ENCODE measurements at places on chromosomes 11 and 22.

DNA sequence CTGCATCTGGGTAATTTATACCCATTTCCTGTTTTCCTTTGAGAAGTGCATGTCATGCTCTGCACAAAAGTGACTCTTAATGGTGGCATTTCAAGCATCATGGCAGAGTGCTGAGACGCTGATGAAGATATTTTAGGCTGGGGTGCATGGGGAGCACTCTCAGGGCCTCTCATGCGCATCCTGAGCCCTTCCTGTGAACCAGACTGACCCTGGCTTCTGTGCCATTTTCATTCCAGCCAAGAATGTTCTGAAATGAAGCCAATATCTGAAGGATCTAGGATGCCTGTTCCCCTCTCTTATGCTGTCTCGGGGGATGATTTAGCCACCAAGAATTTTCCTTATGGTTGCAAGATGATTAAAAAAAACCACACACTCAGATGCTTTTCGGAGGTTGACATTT is 61.5 kb downstream of the MIAT start:
- peak; percentile 100 for DNase-seq

GRCh38 chr11:8961401-8961800 is 2.8 kb downstream of the TMEM9B start:
- no peak for DNase-seq

GRCh38 chr11:93537767-93538261 is 5.4 kb downstream of the SMCO4 start:
- no peak for DNase-seq

GRCh38 chr11:131838016-131838415 is 467.6 kb downstream of the NTM start:
- DNase-seq = no peak

- DNase-seq = no peak
Observed at GRCh38 chr11:89736566-89736965, 26.5 kb downstream of the TRIM77 start.

GRCh38 chr11:66227700-66228099 is 40.7 kb upstream of the RAB1B start:
- no peak for DNase-seq

- DNase-seq = no peak
Observed at GRCh38 chr11:102001657-102002338, 45.4 kb upstream of the CFAP300 start.

GRCh38 chr11:116598556-116598955 is 174.2 kb downstream of the BUD13 start:
- DNase-seq = no peak

- no peak for DNase-seq
Observed at GRCh38 chr11:17521106-17521900, 22.9 kb downstream of the USH1C start.

DNA sequence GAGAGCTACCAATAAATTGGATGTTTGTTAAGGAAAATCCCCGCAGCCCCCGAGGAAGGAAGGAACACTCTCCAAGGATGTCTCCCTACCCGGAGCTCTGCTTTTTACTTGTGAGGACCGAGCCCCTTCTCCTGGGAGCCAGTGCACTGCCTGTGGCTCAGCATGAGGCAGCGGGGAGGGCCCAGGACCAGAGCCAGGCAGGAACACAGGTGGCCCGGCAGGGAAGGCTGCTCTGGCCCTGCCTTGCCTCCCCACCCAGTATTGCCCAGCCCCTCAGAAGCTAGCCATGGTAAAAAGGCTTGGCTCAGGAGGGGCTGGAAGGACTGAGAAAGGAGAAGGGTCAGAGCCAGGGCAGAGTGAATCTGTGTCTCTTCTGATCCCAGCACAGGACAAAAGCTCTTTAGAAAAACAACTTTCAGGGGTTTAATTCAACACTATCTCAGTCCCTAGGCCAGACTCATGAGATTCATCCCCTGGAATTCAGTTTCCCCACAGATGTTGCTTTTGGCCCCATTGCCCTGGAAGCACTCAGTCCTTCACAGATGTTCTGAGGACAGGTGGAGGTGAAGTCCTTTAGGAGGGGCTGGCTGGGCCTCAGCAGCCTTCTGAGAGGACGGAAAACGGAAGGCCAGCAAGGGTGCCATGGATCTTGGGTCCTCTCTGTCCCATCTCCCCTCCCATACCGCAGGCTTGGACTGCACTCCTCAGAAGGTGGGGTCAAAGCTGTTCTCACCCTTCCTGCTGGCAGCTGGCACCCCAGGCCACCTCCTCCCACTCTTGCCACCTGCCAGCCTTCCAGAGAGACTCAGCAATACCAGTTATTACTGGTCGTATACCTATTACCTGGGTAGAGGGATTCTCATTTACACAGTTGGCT is 318.9 kb downstream of the NTM start:
- DNase-seq = no peak

GRCh38 chr22:44025171-44026065 is 1.3 kb downstream of the PARVB start:
- DNase-seq = no peak

GRCh38 chr11:39341461-39341860 is 2118.0 kb downstream of the LRRC4C start:
- DNase-seq = no peak

GRCh38 chr11:75652936-75653335 is 15.9 kb downstream of the MAP6 start:
- peak; percentile 42 for DNase-seq

DNA sequence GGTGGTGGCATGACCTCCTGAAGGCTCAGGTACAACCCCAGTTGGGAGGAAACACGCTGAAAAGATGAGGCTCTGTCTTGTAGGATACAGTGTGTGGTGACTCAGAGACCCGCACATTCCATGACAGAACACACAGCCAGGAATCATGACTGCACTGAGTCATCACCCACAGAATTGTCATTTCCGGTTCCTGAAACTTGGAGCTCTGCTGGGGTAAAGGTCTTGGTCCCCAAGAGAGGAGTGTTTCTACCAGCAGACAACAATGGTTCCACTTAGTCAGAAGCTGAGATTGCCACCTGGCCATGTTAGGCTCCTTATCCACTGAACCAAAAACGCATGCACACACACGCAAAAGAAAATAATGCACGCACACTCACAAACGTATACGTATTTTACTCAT is 31.5 kb upstream of the CYB5R3 start:
- peak; percentile 98 for DNase-seq

- no peak for DNase-seq
Observed at GRCh38 chr11:125025968-125026367, 37.1 kb upstream of the SLC37A2 start.

- DNase-seq = no peak
Observed at GRCh38 chr11:131857246-131857645, 486.8 kb downstream of the NTM start.

GRCh38 chr11:61762798-61763197 is 10.4 kb downstream of the MYRF start:
- DNase-seq = peak; percentile 49

DNA sequence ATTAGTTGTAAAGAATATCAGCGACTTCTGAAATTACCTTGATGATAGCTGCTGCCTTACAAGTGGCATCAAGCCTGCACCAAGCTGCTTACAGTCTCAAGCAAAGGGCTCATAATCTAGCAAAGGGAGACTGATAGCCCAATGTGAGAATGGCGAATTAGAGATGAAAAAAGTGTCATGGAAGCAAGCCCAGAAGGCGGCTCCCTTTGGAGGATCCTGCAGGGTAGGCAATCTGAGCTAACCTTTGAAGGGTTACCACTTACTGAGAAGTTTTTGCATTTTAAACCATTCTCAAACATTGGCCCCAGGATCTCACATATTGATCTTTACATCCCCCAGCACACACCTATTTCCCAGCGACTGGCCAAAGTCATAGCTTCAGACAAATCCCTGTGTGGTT is 18.5 kb downstream of the GAB2 start:
- no peak for DNase-seq
